ENCODE measurements at places on chromosomes 3 and 15.

DNA sequence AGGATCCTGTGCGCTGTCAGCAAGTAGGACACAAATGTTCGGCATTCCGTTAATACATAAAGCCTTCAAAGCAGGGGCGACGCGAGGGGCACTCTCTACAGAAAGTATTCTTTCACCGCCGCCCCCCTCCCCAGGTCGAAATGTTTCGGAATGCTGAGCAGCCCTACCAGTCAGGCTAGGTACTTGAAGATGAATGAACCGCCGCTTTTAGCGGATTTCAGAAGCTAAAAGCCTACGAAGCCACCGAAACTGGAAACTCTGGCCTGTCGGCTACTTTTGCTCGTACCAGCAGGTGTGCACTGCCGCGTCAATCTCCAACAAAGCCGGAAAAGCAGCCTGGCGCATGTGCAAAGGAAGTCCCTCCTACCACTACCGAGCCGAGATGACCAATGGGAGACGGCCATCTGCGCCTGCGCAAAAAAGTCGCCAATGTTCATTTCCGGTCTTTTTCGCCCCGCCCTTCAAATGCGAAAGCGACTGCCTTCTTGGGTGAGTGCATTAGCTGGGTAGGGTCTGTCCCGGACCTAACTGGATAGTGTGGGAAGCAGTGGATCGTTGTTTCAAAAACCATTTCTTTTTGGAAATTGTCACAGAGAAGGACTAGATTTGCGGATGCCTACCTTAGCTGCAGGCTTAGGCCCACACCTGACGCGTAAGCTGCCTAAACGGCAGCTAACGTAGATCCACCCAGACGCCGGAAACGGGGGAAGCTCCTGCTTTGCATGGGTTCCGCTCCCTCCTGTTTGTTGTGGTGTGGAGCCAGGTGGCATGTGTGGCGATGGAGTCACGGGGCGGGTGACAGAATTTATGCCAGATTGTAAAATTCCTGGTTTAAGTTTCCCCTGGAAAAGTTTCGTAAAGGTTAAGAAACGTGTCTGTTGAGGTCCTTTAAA, at the start of gene WDR5B:
TSS of gene WDR5B (minus strand) at position 301 of the 893 bp plus-strand sequence. CDS start 534 bp downstream, outside the sequence.
- peak; percentile 98 for DNase-seq

DNA sequence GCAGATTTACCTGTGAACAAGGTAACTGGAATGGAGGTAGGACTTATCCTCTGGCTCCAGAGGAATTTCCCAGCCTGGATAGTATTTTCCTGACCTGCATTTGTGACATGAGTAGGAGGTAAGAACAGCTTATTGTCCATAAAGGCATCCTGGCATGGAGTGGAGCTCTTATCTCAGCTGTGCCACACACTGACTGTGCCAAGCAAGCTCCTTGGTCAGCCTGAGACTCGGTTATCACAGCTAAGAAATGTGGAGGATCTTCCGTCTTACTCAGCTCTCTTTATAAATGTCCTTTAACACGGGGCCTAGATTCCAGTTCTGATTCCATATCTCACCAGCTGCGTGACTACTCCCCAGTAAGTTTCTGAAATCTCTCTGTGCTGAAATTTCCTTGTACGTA, 38.9 kb downstream of the SLCO3A1 start:
- DNase-seq = no peak

- no peak for DNase-seq
These were observed 18.3 kb upstream of the LAMP3 start for GRCh38 chr3:183180784-183181295.

DNA sequence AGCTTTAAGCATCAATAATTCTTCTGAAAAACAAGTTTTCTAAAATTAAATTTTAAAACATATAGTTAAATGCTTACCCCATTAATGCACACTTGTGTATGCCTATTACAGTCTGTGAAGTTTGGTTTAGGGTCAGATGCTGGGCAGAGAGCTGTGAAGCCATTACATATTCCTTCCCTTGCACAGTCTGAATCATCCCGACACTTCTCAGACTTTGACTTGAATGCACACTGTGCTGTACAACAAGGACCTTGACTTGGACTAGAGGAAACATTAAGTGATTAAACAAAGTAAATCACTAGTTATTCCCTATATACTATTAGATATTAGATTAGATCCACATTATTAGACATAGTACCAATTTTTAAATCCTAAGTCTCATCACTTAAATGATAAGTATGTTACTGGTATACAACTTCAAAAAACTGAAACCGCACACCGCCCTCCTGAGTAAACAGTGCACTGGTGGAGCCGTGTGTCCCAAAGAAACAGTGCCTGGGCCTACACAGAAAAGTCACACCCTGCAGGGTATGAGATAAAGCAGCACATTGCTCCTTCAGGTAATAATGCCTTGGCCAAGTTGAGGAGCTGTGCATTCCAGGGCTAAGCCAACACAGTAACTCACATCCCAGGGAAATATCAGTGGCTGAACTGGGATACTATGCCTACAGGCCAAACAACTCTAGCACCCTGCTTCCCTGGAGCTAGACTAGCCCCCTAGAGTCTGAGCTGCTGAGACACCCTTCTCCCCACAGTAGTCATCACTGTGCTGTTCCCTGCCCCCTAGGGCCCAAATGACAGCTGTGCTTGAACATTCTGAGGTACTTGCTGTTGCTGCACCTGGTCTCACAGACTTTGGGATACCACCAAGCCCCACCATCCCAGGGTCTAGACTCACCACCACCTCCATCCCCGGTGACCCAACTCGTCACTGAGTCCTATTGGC, 137.5 kb downstream of the ADAM10 start:
- no peak for DNase-seq

GRCh38 chr15:82183121-82184031, 79.2 kb downstream of the EFL1 start:
- DNase-seq = no peak
